Left forelimb (tissue), 1 donor: ENCODE measurements at places on chromosomes 7 and 10.
A peak's percentile ranks its signal among the peaks of the same experiment; 100 is the strongest.

- no peak for DNase-seq
Observed at GRCh38 chr7:103048833-103049232, 25.8 kb downstream of the FBXL13 start.

GRCh38 chr10:122138831-122139625 lies 132.1 kb upstream of the BTBD16 start:
- DNase-seq, result no peak

DNA sequence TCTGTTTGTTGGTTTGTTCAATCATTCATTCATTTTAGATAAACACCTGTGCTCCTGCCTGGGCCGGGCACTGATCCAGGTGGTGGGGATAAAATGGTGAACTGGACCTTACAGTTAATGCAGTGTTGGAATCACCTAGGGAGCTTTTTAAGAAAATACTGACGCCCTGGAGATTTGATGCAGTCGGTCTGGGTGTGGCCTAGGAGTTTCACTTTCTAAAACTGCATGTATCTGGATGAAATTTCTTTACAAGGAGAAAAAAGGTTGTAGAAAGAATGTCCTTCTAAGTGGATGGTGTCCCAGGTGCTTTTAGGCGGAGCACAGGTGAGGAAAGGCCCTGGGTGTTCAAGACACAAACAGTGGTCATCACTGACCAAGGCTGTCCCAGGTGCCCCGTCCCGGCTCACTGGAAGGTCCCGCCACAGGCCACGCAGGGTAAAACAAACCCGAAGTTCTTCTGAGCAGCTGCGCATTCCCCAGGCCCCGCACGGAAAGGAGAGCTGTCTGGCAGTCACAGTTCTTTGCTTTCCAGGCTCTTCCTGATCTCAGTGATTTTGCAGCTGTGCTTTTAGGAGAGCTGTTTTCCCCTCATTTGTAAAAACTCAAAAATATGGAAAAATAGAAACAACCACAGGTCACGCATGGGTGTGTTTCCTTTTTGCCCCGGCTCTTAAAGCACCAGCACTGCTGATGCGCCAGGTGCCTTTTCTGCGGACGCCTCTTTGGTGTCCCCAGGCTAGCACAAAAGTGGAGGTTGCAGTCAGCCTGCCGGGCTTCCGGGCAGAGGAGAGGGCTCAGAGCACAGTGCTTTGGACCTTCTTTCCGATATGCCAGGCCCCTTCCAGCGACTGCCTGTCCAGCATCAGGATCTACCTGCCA lies 161.9 kb downstream of the GRK5 start:
- peak; percentile 76 for DNase-seq

GRCh38 chr7:99027241-99027640 lies 116.7 kb downstream of the SMURF1 start:
- DNase-seq, result no peak

DNA sequence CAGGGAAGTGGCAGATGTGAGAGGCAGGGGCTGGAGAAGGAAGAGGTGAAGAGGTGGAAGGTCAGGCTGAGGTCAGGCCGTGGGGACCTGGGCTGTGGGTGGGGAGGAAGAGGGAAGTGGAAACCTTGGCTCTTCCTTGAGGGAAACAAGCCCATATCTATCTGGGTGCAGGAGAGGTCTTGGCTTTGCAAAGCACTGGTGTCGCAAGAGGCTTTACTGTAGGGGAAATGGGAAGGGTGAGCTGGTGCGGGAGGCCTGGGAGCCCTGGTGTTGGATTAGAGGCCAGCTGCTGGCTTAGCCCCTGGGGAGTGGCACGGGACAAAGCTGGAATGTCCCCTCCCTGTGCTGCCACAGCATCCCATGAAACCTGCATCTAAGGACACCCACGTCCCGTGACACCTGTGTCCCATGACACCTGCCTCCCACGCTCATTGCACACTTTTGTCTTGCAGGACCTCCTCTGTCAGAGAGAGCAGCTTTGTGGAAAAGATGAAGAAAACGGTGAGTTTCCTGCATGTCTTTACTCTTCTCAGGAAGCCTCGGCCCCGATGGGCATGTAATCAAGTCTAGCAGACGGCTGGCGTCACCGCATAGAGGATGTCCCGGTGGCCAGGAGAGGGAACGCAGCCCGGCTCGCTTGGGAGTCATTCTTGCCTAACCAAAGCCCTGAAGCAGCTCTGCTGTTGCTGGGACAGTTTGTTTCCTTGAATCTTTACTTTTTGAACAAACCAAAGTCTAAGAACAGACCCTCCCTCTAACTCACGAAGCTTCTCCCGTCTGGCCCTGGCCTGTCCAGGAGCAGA lies 22.2 kb downstream of the TMEM120A start:
- DNase-seq, result no peak

DNA sequence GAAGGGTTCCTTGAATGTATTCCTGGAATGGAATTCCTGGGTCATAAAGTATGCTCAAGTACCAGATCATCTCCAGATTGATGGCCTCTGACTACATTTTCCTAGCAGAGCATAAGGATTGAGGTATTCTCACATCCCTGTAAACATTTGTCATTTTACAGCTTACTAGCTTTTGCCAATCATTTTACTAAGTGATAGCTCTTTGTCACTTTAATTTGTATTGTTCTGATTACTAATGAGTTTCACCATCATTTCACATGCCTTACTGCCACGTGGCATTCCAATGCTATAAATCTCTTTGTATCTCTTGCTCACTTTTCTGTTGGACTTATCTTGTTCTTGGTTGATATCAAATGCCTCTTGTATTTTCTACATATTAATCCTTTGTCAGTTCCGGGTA lies 68.6 kb upstream of the CACNB2 start:
- DNase-seq, result no peak

- DNase-seq, result no peak
Observed at GRCh38 chr7:18420748-18421147, 74.8 kb upstream of the HDAC9 start.

DNA sequence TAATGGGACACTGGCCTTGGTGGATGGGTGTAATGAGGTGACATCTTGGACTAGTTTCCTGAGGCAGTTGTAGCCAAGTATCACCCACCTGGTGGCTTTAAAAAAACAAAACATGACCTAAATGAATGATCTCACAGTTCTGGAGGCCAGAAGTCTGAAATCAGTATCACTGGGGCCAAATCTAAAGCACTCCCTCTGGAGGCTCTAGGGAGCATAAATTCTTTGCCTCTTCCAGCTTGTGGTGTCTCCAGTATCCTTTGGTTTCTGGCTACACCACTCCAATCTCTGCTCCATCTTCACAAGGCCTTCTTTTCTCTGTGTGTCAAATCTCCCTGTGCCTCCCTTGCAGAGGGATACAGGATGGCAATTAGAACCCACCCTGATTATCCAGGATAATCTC lies 342.9 kb downstream of the CALN1 start:
- no peak for DNase-seq

DNA sequence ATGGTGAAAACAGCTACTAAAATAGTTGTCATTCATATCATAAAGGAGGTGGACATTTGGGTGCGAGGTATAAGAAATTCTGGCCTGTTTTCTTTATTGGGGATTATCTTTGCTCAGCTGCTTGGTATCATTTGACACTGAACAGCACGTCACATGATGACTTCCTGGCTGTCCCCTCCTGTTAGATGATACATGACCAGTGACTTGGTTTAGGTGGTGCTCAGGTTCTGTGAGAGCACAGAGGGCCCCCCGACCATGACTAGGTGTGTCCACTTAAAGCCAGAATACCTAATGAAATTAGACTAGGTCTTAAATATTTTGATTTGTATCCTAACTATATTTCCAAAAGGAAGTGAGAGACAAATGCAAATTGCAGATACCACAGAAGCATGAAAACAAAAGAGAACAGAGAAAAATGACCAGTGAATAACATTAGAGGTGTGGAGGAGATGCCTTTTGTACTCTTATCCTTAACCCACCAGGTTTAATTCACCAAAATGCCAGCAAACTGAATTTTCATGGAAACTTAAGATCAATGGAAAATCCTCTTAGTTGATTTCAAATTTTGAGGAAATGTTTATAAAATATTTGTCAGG lies 50.6 kb upstream of the GJD4 start:
- DNase-seq, result no peak

DNA sequence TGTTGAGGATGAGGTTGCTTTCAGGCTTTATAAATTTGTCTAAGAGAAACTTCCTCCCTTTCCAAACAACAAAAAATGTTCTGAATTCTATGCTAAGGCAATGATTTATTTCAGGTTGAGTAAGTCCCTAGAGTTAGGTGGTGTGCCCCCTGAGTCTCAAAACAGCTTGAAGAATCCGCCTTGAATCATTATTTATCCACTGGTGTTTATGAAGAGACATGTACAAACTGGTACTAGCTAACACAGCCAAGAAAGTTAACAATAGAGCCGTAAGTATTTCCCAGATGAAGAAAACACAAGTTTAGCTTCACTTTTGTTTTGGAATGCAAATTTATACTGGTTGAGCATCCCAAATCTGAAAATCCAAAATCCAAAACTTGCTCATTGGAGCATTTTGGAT lies 66.2 kb upstream of the SRPK2 start:
- DNase-seq, result no peak

- peak; percentile 53 for DNase-seq
Observed at GRCh38 chr10:49167425-49168170, 20.6 kb downstream of the TMEM273 start.
